HS-5 (cell line): ENCODE measurements at places on chromosomes 3 and 15.

DNA sequence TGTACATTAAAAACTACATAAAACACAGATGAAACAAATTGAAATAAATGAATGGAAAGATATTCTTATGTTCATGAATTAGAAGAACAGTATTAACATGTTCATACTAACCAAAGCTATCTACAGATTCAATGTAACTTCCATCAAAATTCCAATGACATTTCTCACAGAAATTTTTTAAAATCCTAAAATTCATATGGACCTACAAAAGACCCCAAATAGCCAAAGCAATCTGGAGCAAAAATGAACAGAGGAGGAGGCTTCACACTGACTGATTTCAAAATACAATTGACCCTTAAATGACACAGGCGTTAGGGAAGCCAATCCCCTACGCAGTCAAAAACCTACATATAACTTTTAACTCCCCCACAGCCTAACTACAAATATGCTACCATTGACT, 39.4 kb downstream of the KPNA1 start:
- no peak for DNase-seq

DNA sequence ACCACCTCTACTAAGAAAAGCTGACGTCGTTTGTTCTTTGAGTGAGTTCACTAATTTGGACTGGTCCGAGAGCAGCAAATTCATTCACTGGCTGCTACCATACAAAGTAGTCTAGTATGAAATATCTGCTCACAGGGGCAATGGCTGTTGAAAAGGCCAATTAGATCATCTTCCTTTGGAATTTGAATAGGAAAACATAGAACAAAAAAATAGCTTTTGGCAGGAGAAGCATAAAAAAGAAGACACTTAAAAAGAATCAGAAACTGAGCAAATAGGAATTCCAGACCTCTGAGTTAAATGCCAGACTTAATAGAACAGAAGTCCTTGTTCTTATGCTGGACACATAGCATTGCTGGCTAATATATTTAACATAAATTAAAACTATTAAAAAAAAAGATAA, 159.3 kb downstream of the IL1RAP start:
- DNase-seq: no peak

DNA sequence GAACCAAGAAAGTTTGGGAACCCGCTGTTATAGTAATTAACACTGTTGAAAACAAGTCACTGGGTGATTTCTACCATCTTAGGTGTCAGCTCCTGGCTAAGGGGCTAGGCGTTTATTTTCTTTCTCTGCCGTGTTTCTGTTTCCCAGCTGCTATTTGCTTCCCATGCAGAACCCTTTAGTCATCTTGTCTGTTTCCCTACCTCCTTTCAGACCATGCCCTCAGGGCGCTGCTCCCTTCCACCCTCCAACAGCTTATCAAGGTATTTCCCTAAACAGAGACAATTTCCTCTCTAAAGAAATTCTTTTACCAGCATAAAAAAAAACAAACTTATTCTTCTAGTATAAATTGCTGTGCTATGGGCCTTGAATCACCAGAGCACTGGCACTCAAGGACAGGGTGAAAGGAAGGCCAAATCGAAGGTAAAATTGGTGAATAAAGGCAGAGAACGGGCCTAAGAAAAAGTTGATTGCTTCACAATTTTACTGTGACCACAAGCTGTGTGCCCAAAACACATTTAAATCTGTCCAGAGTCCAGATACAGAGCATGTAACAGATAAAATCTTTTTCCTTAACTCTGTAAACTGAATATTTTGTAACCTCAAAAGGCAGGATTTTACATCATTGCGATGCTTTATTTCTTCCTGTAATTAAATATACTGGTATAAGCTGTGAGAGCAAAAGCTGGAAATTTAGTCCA, 319.2 kb downstream of the ZNF621 start:
- DNase-seq: no peak

DNA sequence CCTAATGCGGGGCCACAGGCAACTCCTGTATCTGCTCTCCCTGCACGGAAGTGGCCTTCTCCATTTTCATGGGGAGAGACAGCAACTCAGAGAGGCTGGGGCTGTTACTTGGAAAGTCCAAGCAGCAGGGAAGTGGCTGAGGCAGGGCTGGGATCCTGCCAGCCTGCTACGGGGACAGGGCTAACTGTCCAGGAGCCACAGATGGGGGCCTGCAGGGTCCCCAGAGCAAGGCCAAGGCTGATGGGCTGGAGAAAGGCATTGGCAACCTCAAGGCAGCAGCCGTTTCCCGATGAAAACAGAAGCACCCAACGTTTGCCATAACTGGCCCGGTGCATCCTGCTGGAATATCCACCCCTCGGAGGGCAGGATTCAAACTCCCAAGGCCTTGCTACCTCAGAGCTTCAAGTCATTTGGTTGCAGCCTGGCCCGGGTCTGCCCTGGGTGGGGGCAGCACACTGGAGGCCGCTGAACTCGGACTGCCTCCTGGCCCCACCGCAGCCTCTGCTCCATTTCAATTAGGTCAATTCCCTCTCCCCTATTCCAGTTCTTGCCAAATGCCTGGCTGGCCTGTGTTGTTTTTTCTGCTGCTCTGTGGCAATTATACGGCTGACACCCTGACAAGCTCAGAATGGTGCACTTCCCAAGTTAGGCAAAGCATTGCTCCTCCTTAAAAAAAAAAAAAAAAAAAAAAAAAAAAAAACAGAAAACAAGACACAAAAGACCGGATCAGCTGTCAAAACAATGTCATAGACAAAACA, 143.5 kb downstream of the NUP210 start:
- no peak for DNase-seq

- peak; percentile 15 for DNase-seq
Observed at GRCh38 chr3:142577696-142578328, 721 bp downstream of the ATR start.

- DNase-seq: no peak
Observed at GRCh38 chr3:57787867-57788623, 31.9 kb downstream of the SLMAP start.

DNA sequence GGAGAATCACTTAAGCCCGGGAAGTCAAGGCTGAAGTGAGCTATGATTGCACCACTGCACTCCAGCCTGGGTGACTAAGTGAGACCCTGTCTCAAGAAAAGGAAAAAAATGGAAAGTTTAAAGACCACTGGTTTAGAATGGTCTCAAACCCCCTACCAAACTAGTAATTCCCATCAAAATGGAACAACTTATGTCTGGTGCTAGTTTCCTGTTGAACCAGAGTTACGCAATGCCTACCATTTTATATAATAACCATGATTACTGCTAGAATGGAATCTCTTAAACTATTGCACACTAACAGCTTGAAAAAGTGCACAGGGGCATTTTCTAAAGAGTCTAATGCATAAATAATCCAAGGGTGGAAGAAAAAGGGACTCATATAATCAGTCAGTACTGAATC, 43.6 kb downstream of the DMXL2 start:
- no peak for DNase-seq

- DNase-seq: no peak
Observed at GRCh38 chr3:138786788-138787271, 47.9 kb downstream of the PIK3CB start.

- DNase-seq: no peak
Observed at GRCh38 chr3:159667261-159667660, 321.4 kb upstream of the IL12A start.

- DNase-seq: peak; percentile 4
Observed at GRCh38 chr3:18393906-18394305, 31.2 kb downstream of the SATB1 start.
